ENCODE measurements at places on chromosomes 2 and 18.

- DNase-seq = no peak
Measured at GRCh38 chr2:74100254-74101216, 47.2 kb downstream of the BOLA3 start.

DNA sequence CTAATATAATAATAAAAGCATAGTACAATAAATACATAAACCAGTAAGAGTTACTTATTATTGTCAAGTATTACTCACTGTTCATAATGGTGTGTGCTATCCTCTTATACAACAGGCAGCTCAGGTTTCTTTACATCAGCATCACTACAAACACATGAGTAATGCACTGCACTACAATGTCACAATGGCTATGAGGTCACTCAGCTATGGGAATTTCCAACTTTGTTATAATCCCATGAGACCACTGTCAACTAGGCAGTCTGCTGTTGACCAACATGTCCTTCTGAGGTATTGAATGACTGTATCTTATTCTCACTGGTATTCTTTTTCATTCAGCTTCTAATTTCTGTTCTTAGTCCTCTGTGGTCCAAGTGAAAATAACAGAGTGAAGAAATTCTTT is 250.4 kb upstream of the DSEL start:
- DNase-seq = no peak

- no peak for DNase-seq
Measured at GRCh38 chr18:55491616-55492015, 96.4 kb downstream of the TCF4 start.

- DNase-seq = no peak
Measured at GRCh38 chr2:11558214-11558886, 24.5 kb downstream of the GREB1 start.

DNA sequence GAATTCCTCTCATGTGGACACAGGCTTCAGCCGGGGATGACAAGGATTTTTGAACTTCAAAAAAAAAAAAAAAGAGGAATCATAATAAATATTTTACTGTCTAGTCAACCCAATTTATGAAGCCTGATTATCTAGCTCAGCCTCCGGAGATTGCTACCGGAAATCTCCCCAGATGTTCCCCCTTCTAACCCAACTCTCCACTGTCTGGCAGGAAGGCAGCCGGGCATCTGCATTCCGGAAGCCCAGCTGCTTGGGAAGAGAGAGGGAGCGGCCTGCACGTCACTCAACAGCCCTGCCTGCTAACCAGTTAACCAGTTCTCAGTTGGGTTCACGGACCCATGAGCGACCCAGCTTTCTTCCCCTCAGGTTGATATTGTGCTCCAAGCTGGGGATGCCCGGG is 87.2 kb upstream of the POU3F3 start:
- DNase-seq = no peak

DNA sequence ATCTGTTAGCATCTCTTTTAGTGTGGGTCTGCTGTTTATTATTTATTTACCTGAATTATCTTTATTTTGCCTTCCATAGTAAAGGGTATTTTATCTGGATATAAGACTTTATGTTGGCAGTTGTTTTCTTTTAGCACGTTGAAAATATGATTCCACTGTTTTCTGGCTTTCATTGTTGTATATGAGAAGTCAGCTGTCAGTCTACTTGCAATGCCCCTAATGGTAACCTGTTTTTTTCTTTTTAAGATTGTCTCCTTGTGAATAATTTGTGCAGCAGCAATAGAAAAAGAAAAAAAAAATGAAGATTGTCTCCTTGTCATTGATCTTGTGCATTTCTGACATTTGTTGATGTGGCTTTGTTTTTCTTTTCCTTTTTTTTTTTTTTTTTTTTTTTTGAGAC is 27.2 kb downstream of the SNED1 start:
- no peak for DNase-seq

- DNase-seq = no peak
Measured at GRCh38 chr2:128438586-128438985, 119.9 kb upstream of the HS6ST1 start.

DNA sequence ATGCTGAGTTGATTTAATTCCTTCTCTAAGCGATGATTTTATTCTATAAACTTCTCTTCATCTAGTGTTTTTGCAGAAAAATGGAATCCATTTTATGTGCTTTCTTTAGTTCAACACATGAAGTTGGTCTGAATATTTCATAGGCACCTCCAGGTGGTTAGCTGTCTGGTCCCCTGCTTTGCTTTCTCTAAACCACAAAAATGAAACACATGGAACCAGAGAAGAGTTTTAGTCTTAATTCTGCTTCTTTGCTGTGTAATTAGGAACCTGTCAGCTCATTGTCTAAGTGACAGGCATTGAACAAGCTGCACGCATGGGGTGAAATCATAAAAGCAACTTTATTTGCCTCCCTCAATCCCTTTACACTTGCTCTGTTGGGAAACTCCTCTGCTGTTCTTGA is 150.4 kb downstream of the PIK3C3 start:
- DNase-seq = no peak

- no peak for DNase-seq
Measured at GRCh38 chr18:56461151-56461550, 177.2 kb downstream of the TXNL1 start.

All from stimulated activated CD8-positive, alpha-beta memory T cell treated with anti-CD3 and anti-CD28 coated beads, Interleukin-2, amount 100 ng/mL, for 1 hour (primary cell).